ENCODE measurements at places on chromosomes 1 and 21.
A peak's percentile ranks its signal among the peaks of the same experiment; 100 is the strongest.

- no peak for DNase-seq
These were observed 3.6 kb upstream of the HHAT start for GRCh38 chr1:210325026-210325670.

GRCh38 chr1:200929530-200930278 lies 35.0 kb downstream of the INAVA start:
- no peak for DNase-seq

GRCh38 chr1:67705735-67706453 lies 20.9 kb downstream of the GADD45A start:
- no peak for DNase-seq

DNA sequence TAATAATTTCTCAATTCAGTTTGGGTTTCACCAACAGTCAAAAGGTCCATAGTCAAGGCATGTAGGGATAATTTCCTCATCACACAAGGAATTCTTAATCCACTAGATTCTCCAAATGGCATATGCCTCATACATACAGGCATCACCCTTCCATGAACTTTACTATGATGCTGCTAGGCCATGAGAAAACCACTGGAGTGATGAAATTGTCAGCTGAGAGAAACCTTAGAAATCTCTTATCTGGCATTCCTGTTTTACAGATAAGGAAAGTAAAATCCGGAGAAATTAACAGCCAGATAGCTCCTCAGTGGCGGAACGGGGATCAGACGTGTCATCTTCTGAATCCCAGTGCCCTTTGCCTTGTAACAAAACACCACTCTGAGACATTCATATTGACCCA lies 274.4 kb downstream of the NTNG1 start:
- DNase-seq, result no peak

DNA sequence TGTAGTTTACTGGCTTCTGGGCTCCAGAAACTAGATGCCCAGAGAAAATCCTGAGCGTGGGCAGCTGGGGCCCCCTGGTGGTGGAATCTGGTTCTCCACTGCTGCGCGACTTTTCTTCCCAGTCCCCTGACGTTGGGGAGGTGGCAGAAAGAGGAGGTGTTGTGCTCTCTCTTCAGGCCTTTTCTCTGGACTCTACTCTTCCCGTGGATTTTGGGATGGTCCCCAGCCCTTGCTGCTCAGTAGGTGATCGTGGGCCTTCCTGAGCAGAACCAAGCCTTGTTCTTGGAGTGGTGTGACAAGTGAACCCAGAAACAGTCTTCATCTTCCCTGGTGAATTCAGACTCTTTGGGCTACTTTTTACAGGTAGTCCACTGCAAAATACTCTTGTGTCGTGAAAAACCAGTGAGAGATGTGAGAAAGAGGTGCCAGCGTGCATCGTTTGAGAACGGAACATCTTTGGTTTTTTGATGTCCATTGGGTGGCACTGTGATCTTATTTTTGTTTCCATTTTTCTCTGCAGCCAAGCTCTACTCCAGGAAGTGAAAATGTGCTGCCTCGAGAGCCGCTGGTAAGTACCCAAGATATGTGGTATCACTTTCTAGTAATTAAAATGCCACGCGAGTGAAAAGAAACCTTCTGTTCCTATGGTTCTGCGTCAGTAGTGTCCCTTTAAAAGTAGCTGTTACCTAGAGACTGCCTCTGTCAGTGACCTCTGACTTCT lies 20.2 kb downstream of the PEX14 start:
- peak; percentile 68 for DNase-seq

GRCh38 chr1:233632436-233632835 lies 18.5 kb downstream of the KCNK1 start:
- no peak for DNase-seq

- DNase-seq, result no peak
These were observed 8.1 kb downstream of the COL8A2 start for GRCh38 chr1:36116901-36117300.

GRCh38 chr1:206551986-206552326 lies 44.6 kb downstream of the RASSF5 start:
- peak; percentile 88 for DNase-seq

DNA sequence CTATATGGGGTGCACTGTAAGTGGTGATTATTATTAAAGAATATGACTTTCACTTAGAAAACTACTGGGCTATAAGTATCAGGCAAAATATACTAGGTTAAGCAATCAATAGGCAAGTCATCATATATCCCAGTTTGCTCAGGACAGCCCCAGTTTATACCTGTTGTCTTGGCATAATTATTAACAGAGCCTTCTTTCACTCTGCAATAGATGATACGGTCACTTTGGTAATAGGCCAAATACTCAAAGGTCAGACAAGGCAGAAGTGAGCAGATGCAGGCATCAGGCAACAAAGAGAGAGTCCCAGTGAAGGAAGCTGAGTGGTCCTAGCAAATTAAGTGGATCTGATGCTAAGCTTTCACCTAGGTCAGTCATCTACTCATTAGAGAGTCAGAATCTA lies 599.9 kb downstream of the LMO4 start:
- no peak for DNase-seq

DNA sequence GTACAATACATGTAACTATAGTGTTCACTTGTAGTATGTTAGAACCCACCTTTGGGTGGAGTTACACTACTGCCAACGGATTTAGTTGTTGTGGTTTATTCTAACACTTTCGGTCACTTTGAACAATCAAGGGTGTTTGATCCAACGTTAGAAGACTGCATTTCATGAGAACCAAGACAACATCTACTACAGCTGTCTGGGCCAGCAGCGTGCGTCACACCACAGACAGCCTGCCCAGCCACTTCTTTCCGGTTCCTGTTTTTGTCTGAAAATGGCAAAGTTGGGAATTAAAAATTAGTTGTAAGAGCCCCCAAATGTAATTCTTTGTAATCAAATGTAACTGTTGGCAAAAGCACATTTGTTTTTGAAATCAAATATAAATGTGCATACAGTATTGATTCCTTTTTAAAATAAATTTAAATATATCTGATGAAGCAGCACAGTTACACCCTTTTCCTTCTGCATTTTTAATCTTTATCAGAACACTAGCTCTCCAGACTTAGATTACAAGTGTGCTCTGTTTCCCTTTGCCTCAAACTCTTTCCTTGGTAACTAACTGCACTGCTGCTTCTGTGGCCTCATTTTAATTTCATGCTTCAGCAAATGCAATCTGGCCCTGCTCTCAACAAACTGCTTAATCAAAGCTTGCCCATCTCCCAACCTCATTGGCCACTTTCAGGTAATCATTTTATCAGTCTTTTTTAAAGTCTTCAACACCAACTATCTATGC lies 86.6 kb upstream of the DPH5 start:
- peak; percentile 31 for DNase-seq

DNA sequence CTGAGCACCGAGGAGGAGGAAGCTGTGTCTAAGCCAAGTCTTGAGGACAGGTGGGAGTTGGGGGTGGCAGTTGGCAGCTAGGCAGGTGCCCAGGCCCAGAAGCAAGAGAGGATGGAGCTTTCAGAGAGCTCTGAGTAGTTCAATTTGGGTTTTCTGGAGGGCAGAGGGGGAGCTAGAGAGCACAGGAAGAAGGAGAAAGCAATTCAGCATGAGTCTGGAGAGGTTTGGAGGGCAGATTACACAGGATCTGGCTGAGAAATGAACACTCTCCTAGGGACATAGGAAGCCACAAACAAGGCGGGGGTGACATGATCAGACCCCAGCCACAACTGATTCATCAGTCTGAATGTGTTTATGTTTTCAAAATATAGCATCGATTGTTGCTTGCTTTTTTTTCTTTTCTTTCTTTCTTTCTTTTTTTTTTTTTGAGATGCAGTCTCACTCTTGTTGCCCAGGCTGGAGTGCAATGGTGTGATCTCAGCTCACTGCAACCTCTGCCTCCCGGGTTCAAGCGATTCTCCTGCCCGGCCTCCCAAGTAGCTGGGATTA lies 23.8 kb downstream of the PTPRF start:
- DNase-seq, result no peak

DNA sequence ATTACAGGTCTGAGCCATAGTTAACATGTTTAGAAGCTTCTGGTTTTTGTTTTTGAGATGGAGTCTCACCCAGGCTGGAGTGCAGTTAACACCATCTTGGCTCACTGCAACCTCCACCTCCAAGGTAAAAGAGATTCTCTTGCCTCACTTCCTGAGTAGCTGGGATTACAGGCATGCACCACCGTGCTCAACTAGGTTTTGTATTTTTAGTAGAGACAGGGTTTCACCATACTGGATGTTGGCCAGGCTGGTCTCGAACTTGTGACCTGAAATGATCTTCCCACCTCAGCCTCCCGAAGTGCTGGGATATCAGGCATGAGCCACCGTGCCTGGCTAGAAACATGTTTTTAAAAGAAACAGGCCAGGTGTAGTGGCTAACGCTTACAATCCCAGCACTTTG lies 10.5 kb downstream of the NDUFS5 start:
- DNase-seq, result no peak

- no peak for DNase-seq
These were observed 198.8 kb downstream of the AMY1C start for GRCh38 chr1:103948526-103948925.

DNA sequence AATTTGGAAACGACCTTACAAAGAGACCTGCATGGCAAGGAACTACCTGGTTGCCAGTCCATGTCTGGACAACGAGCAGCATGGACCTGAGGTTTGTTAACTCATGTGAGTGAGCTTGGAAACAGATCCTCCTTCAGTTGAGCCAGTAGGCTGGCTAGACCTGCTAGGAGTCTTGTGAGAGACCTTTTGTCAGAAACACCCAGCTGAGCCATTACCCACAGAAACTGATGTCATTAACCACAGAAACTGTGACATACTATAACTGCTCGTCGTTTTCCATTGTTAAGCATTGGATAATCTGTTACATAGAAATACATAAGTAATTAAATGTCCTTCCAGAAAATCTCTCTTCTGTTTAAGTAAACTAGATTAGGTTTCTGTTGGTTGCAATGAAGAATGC lies 211.1 kb upstream of the C21orf91 start:
- no peak for DNase-seq

DNA sequence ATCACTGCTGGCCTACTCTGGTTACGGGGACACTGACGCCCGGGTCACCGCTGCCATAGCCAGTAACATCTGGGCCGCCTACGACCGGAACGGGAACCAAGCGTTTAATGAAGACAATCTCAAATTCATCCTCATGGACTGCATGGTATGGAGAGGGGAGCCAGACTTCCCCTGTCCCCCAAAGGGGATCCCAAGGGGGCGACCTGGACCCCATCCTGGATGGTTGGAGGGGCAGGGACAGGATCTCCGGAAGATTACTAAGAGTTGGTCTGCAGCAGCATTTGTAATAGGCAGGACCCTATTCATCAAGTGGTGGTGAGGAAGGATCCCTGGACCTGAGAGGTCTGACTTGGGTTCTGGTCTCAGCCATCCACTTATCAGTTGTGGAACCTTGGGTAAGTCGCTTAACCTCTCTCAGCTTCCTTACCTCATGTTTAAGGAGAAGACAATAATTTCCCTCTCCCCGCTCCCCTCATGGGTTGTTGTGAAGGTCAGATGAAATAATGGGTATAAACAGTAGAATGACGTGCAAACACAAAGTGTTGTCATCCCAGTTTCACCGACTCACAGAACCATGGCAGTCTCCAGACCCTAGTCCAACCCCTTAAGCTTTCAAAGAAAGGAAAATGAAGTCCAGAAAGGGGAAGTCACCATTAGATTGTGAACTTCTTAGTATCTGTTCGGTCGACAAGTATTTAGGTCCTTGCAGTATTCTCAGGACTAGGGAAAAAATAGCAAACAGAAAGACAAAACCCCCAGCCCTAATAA lies 883 bp downstream of the LAMTOR2 start:
- no peak for DNase-seq

DNA sequence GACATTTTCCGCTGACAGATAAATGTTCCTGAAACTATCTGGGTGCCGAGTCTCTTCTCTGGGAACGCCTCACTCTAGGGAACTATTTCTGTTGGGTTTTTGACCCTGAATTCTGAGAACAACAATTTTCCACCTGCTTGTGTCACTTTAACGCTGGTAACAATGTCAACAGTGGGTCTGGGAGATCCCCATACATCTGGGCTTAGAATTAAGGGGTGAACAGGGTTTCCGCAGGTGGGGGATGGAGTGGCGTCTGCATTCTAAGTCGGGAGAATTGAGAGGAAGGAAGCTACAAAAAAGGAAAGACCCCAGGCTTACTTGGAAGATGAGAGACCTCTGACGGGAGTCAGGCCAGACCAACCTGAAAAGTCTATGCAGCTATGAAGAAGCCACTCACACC lies 8.7 kb downstream of the CD247 start:
- no peak for DNase-seq

GRCh38 chr1:243501002-243501401 lies 245.2 kb downstream of the SDCCAG8 start:
- no peak for DNase-seq

DNA sequence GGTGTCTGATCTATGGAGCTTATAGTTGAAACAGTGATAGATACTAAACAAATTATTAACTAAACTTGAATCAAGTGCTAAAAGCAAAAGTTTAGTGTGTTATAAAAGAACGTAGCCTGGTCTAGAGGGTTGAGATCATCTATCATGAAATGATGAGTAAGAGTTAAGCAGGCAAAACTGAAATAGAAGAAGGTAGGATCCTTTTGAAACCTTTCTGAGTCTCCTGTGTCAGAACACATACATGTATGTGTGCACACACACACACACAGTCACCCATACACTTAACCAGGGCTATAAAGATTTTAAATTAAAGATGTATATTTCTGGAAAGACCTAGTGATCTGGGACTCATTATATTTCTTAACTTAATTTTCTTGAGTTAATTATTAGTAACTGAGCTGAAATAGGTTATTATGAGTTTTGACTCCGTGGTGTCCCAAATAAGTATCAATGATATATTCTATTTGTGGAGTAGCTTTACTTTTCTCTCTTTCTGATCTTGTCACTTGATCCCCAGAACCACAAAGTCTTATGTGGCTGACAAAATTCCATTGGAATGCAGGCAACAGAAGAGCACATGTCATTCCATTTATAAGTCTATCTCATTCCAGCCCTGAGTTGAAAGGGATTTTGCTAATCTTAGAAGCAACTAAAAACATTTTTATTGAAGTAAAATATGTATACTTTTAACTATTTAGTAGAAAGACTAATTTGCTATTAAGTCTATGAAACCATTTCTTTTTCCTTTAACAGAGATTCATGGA lies 70.7 kb downstream of the PRRX1 start:
- no peak for DNase-seq

GRCh38 chr1:113983391-113983790 lies 4.1 kb downstream of the OLFML3 start:
- no peak for DNase-seq
